ENCODE measurements at places on chromosomes 7 and 10.

DNA sequence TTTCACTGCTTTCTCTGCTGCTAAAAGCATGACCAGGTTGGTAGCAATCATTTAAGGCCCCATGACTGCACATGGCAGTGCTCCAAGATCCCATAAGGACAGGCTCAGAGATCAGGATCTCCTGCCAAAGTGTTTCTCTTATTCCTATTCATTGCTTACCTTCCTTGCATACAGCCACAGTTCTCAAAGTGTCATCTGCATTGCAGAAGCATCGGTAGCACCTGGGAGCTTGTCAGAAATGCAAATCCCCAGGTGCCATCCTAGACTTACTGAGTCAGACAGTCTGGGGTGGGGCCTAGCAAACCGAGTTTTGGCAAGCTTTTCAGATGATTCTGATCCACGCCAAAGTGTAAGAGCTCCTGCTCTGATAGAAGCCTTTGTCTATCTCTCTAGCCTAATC is 489.0 kb upstream of the AUTS2 start:
- no peak for DNase-seq

- DNase-seq, result no peak
Measured at GRCh38 chr10:61780732-61781131, 118.0 kb downstream of the CABCOCO1 start.

GRCh38 chr7:149141893-149142292 is 5.4 kb upstream of the ZNF398 start:
- DNase-seq, result no peak

DNA sequence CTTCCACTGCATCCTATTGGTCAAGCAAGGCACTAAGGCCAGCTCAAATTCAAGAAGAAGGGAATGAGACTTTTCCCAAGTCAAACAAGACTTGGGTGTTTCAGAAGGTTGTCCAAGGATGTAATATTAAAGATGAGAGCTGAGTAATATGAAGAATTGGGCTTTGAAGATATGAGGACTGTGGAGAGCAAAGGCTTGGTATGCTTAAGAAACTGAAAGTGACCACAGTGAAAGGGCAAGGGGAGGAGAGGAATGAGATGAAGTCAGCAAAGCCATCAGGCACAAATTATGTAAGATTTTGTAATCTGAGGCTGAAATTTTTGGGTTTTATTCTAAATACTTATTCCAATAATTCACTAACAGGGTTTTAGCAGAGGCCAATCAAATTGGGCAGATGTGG is 38.6 kb upstream of the NPY start:
- no peak for DNase-seq

GRCh38 chr10:12766223-12766622 is 235.3 kb downstream of the CCDC3 start:
- no peak for DNase-seq

DNA sequence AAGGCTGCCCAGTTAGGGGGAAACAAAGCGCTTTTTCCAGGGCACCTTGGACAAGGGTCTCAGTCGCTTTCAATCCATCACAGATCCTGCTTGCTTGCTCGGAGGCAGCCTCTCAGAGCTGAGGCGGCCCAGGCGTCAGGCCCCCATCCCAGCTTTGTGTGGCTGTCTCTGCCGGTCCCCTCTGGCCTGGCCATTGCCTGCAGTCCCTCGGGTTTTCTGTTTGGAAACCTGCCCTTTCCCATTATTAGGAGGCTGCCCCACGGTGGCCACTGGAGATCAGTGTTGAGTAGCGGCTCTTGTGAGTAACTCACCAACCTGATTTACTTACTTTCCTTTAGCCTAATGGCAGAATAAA is 216.1 kb downstream of the GLRX3 start:
- DNase-seq, result no peak

DNA sequence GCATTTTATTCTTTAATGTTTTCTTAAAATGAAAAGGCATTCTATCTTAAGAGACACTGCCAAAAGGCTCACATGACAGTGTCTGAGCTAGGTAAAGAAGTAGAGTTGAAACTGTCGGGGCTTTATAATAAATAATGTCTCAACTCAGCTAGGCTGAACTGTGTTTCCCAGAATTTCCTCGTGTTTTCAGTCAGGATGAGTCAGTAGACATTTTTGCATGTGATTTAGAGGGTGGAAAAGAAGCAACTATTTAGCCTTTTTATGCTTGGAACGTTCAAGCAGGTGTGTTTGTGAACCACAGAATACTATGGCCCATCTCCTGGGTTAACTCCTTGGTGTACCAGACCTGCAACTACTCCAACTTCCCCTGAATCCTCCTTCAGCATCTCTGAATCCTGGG is 23.4 kb upstream of the LIPA start:
- DNase-seq, result no peak

GRCh38 chr10:33919244-33919643 is 584.8 kb upstream of the NRP1 start:
- DNase-seq, result no peak

DNA sequence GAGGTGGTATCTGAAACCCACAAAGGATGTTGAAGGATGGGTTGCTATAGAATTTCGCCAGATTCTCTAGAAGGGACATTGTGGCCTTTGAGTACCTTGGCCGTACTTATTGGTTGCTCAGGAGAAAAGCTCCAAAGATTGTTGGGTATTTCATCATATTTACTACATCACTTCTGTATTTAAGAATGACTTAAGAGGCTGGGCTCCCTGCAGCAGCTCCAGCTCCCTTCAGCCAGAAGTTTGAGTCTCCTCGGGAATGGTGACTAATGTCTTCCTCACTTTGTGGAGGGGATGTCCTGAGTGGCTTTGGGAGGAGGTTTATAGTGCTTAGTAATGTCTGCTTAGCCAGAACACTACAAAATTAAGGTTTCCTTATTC is 18.1 kb downstream of the MINDY4 start:
- peak; percentile 21 for DNase-seq

GRCh38 chr10:326350-326749 is 191.1 kb downstream of the ZMYND11 start:
- DNase-seq, result no peak

DNA sequence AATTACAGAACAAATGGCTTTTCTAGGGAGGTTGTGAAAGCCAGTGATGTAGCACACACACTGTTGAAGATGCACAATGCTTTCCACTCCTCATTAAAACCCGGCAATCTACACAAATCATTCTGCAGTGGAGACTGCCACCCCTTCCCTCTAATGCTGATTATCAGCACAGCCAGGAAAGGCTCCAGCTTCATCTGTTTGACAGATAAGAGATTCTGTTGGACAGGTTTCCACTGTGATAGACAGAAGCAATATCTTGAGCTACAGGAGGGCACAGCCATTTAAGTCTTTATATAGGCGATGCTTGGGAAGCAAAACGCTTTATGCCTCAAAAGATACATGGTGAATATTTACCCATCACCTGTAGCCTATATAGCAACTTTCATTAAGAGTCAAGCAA is 555.6 kb downstream of the GLRX3 start:
- no peak for DNase-seq

All from amniotic stem cell (primary cell).